Fibroblast of skin of back (primary cell): ENCODE measurements at places on chromosomes 4 and X.
A peak's percentile ranks its signal among the peaks of the same experiment; 100 is the strongest.

- no peak for DNase-seq
These were observed 99.5 kb upstream of the KLHL13 start for GRCh38 chrX:118216087-118216486.

DNA sequence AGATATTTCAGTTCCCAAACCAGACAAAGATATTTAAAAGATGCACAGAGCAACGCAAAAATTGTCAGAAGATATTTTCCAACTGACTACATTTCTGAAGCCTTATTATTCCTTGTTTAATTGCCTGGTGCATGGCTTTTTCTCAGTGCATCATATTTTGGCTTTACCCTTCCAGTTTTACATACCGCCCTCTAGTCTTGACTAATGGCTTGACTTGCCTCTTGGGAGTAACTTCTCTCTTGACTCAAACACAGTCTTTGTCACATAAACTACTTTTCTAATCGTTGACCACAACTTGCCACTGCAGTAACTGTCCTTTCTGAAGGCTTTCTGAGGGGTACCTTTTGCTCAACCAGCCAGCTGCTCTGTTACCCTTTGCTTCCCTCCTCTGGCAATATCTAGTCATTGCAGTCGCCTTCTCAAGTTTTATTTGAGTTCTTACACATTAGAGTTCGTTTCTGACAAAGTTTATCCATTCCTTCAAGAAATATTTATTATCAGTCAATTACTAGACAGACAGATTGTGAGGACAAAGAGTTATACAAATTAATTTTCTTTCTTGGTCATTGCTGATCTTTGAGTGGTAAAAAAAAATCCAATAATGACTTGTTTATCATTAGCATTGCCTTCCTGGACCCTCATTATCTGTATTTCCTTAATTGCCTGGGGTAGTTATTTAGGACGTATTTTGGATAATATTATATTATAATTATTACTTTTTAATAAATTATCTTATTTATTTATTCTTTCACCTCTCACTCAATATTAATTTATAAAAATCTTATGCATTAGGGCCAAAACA is 506.9 kb upstream of the PCDH10 start:
- DNase-seq: peak; percentile 40

GRCh38 chr4:130812117-130812765 is 1716.3 kb downstream of the C4orf33 start:
- DNase-seq: no peak

GRCh38 chr4:153156263-153156662 is 48.0 kb upstream of the TRIM2 start:
- DNase-seq: no peak

DNA sequence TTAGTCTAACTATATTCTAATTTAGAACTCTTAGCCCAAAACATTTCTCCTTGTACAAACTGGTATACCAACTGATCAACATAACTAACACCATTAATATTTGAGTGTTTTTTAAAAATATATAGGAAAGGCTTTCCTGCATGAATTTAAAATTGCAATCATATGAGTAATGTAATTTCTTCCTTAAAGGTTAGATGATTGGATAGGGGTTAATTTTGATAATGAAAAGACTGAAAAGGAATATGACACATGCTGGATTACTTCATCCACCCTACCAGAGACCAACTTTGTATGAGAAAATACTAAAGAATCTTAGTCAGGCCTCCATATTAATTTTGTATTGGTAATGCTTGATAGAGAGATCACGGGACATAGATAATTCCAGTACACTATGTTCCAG is 25.1 kb upstream of the PLS3 start:
- no peak for DNase-seq

GRCh38 chr4:157057218-157057617 is 18.7 kb upstream of the GLRB start:
- peak; percentile 42 for DNase-seq

- peak; percentile 87 for DNase-seq
These were observed 203.4 kb downstream of the MAML3 start for GRCh38 chr4:139950568-139950967.

DNA sequence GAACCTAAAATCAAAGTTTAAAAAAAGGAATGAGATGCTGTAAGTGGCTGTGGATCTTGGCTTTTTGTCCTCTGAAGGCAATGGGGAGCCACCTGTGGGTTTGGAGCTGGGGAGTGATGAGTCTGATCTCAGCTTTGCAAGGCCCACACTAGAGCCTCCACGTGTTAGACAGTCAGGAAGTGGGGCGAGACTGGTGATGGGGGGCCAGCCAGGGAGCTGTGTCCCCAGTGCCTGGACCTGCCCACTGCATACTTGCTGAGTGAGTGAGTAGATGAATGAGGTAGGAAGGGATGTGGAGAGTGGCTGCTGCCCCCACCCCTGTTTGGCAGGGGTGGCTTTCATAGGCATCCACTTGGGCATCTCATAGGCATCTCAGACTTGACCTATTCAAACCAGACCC is 84.0 kb downstream of the NHSL2 start:
- no peak for DNase-seq

GRCh38 chrX:16484338-16484737 is 165.6 kb upstream of the S100G start:
- peak; percentile 93 for DNase-seq

DNA sequence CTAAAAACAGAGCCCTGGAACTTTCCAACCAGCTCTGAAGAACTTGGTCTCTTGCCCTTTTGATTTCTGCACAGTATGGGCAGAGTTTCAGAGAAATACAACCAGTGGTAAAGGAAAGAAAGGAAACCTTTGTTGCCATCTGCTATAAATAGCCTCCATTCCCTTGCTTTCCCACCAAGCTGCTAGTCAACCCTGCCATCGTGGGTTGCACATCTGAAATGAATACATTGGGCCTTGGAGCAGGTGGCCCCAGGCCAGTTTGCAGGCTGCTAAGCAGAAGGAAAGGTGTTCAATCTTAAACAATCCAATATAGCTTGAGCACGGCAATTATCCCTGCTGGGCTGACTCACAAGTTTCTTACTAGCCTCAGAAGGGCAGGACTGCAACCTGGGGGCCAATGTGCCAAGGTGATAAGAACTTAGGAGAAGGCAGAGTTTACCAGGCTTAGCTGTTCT is 142.5 kb downstream of the PPARGC1A start:
- no peak for DNase-seq

DNA sequence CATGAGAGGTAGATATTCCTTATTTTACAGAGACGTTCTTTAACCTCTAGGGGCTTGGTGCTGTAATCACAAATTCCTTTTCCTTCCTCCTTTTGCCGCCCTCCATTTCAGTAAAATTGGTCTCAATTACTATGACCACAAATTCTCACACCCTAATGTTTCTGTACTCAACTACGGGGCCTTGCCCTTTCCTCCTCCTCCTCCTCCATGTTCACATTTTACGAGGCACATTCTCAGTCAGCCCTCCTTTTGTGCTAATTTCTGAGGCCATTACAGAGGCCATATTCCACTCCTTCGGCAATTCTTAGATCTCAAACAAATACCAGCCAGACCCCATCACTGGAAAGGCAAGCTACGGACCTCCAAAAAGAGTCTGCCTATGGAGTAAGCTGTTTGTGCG is 92.1 kb downstream of the SH3KBP1 start:
- DNase-seq: no peak

DNA sequence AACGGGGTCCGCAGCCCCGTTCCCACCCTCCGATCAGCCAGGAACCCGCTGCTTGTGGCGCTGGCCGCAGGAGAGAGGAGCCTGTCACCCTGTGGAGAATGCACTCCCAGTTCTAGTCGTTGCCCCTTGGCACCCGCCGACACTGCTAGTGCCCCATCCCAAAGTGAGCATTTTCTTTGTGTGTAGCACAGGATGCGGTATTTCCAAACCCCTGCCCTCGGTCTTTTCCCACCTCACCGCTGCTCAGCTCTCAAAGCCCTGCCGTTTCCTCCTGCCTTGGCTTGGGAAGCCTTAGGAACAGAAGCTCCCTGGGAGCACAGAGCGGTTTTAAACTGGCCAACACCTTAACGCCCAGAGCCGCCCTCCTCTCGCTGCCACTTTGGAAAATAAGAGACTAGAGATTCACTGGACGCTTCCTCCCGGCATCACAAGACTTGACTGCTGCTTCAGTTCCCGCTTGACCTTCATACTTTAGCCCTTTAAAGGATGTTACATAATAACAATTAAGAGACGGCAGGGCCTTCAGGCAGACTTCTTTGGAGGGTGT is 772 bp downstream of the CYP4V2 start:
- DNase-seq: peak; percentile 24

GRCh38 chrX:115362334-115363095 is 73.0 kb downstream of the LUZP4 start:
- DNase-seq: peak; percentile 10

DNA sequence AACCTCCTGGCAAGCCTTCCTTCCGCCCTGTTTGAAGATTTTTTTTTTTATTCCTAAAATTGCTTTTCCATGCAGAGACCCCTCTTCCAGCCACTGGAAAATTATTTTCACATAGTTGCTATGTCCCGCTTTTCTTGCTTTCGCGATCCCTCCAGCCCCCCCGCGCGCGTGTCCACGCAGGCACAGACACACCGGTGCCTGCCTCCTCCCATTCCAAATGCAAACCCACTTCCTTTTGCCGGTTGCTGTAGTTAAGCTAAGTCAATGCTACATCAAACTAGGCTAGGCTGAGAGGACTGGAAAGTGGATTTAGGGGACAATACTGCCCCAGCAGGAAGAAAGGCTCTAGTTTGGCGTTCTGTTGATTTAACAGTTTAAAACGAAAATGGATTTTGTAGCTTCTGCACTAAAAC is 111.0 kb downstream of the DHX15 start:
- peak; percentile 22 for DNase-seq

DNA sequence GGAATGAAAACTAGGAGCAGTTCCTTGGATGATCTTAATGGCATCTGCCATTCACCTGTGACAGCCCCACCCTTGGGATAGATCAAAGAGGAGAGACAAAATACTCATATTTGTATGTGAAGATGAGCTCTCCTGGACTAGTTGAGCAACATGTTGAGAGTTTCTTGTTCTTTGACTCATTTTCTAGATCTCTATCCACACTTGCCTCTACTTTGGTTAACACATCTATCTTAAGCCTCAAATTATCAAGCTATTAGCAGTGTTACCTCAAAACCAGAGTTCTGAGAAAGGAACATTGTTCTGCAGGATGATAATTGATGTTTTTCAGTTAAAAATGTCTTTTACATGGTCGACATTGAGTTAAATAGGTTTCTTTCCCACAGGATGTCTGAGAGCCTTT is 94.2 kb upstream of the TEX13D start:
- DNase-seq: no peak

GRCh38 chr4:116953947-116954346 is 131.4 kb downstream of the TRAM1L1 start:
- no peak for DNase-seq

- DNase-seq: no peak
These were observed 14.2 kb downstream of the COX7B2 start for GRCh38 chr4:46894826-46895225.

GRCh38 chr4:8772499-8773123 is 99.0 kb downstream of the HMX1 start:
- no peak for DNase-seq

DNA sequence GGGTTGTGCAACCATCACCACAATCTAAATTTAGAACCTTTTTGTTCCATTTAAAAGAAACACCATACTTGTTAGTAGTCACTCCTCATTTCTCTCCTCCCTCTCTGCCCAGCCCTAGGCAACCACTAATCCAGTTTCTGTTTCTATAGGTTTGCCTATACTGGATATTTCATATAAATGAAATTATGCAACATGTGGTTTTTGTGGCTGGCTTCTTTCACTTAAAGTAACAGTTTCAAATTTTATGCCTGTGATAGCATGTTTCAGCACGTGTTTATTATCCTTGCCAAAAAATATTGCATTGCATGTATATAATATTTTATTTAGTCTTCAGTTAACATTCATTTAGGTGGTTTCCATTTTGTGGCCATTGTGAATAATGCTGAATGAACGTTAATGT is 437.6 kb downstream of the IL1RAPL1 start:
- peak; percentile 6 for DNase-seq

DNA sequence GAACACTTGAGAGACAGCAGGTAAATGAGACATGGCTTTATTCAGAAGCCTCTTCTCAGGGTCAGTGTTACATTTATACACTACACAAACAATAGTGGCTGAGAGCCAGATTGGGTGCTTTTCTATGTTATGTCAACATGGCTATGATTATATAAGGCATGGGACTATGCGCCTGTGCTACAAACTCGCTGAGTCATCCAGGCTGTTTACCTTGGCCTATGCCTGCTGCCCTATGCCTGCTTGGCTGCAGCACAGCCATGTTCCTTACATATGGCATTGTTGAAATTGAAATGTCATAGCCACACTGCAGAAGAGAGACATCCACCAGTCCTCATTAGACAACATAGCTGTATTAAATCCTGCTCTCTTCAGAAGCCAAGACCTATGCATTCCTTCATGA is 236.3 kb upstream of the NWD2 start:
- DNase-seq: peak; percentile 32

DNA sequence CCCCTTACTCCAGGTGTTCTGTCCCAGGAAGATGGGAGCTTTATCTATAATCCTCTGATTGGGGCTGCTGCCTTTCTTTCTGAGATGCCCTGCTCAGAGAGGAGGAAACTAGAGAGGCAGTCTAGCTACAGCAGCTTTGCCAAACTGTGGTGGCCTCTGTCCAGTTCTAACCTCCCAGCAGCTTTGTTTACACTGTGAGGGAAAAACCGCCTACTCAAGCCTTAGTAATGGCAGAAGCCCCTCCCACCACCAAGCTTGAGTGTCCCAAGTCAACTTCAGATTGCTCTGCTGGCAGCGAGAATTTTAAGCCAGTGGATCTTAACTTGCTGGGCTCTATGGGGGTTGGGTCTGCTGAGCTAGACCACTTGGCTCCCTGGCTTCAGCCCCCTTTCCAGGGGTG is 394.9 kb upstream of the PABPC5 start:
- no peak for DNase-seq

GRCh38 chrX:134601240-134601765 is 57.0 kb downstream of the PLAC1 start:
- DNase-seq: peak; percentile 71

GRCh38 chr4:143618811-143619210 is 81.7 kb downstream of the FREM3 start:
- no peak for DNase-seq

GRCh38 chr4:87122252-87122651 is 98.2 kb downstream of the KLHL8 start:
- no peak for DNase-seq

DNA sequence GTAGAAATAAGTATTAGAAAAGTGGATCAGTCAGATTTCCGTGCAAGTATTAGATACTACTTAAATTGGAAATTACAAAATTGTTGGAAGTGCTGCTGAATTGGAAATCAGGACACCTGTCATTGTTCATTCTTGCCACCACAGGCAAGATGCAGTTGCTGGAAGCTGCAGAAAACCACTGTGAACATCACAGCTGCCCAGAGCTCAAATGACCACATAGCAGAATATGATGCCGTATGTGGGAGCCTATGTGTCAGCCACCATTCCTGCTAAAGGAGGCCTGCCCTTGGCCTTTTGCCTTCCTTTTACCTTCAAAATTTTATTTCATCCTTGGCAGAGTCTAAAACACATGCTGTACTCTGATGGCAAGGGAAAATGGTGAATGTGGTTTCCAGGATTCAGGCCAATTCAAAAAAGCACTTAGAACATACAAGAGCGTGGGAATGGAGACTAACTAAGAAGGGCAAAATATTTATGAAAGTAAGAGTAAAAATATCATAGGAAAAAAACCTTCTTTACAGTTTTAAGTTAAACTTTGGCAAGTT is 1005.5 kb upstream of the GRID2 start:
- DNase-seq: no peak

GRCh38 chr4:40134206-40134917 is 62.5 kb upstream of the RHOH start:
- DNase-seq: no peak

- DNase-seq: peak; percentile 71
These were observed 195.7 kb upstream of the CASK start for GRCh38 chrX:42119076-42119475.
